ENCODE measurements at places on chromosomes 6 and 20.

- DNase-seq: no peak
Observed at GRCh38 chr6:63268574-63268973, 51.2 kb downstream of the LGSN start.

DNA sequence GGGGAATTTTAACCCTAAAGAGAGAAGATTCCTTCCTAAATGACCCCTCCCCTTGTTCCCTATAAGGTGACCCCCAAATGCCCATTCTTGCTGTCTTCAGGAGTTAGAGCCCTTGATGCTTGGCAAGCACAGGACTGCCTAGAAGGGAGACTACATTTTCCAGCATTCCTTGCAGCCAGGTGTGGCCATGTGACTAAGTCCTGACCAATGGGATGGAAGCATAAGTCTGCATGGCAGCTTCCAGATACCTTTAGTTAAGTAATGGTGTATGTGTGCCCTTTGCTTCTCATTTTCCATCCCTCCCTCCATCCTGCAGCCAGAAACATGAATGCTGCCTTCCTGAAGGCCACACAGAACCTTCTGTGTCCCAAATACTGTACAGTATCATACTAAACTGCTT, 5.5 kb downstream of the BFSP1 start:
- DNase-seq: peak; percentile 37

DNA sequence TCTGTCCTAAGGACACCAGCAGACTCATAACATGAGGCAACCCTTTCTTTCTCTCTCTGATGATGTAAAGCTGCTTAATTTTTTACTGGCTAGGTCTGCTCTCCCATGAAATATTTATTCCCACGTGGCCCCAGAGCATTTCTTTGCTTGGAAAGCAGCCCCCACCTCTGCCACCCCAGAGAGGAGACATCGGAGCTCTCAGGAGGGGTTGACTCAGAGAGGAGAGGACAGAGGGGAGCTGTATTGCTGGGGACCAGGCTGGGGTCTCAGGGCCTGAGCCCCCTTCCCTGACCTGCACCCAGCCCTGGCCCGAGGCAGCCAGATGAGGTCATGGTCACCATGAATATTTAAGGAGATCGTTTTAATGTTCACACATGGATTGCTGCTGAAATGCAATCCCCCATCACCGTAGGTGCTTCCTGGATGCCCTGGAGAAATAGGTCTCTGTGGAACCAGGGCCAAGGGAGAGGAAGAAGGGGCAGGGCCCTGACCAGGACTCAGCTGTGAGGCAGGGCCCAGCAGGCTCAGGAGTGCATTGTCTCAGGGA, 117.5 kb downstream of the DLL1 start:
- no peak for DNase-seq

DNA sequence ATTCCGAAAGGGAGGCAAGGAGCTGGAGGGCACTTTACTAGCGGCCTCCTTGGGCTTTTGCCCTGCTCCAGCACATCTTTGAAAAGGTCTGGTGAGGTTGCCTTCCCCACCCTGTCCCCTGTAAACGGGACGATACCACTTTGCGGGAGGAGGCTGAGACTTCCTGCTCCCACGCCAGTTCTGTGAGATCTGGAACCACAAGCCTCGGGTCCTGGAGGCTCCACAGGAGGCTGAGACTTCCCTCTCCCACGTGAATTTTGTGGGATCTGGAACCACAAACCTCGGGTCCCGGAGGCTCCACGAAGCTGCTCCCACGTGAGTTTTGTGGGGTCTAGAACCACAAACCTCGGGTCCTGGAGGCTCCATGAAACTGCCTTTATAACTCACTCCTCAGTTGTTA, 209.3 kb downstream of the DLL1 start:
- DNase-seq: no peak

- DNase-seq: no peak
Observed at GRCh38 chr6:92259171-92259570, 1160.2 kb downstream of the EPHA7 start.

- DNase-seq: no peak
Observed at GRCh38 chr6:159307246-159307790, 138.1 kb downstream of the FNDC1 start.

DNA sequence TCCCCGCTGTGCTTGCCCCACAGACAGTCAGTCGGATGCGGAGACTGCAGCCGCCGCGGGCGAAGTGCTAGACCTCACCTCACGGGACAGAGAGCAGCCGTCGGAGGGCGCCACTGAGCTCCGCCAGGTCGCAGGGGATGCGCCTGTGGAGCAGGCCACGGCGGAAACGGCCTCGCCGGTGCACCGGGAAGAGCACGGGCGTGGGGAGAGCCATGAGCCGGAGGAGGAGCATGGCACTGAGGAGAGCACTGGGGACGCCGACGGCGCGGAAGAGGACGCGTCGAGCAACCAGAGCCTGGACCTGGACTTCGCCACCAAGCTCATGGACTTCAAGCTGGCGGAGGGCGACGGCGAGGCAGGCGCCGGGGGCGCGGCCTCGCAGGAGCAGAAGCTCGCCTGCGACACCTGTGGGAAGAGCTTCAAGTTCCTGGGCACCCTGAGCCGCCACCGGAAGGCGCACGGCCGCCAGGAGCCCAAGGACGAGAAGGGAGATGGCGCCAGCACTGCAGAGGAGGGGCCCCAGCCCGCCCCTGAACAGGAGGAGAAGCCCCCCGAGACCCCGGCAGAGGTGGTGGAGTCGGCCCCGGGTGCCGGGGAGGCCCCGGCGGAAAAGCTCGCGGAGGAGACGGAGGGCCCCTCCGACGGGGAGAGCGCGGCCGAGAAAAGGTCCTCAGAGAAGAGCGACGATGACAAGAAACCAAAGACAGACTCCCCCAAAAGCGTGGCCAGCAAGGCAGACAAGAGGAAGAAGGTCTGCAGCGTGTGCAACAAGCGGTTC, 66.4 kb downstream of the SSR1 start:
- no peak for DNase-seq

DNA sequence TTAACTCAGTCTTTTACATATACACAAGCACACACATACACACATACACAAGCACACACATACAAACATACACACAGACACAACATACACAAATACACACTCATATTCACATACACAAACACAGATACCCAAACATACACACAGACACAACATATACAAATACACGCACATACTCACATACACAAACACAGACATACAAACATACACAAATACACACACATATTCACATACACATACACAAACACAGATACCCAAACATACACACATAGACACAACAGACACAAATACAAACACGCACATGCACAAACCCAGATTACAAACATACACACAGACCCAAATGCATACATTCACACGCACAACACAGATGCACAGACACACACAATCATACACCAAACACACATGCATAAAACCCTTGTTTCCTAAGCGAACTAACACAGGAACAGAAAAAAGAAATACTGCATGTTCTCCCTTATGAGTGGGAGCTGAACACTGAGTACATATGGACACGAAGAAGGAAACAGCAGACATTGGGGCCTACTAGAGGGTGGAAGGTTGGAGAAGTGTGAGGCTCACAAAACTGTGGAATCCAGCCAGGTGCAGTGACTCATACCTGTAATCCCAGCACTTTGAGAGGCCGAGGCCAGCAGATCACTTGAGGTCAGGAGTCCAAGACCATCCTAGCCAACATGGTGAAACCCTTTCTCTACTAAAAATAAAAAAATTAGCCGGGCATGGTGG, 34.2 kb downstream of the PIM1 start:
- DNase-seq: no peak

GRCh38 chr6:155247618-155248007, 16.2 kb upstream of the CLDN20 start:
- DNase-seq: no peak

DNA sequence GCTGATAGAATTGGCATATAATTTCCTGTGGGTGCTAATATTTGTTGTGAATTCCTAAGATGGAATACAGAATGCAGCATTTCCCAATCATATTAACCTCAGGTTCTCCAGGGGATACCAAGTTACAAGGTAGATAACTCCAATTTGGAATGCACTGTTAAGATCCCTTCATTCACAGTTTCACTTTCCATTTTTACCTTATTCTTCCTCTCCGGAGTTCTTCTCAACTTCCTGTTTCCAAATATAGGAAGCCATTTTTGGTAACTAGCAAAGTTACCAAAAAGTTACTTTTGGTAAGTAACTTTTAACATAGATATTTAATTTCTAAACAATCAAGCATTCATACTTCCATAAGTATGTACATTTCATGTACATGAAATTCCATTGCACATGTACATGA, 63.5 kb upstream of the PHACTR2 start:
- no peak for DNase-seq

- no peak for DNase-seq
Observed at GRCh38 chr6:79670789-79671188, 39.7 kb downstream of the SH3BGRL2 start.

Data from SK-N-DZ (cell line).